Stimulated activated CD4-positive, alpha-beta T cell treated with anti-CD3 and anti-CD28 coated beads, Interleukin-1b, Interleukin-23, amount 100 ng/mL, for 1 hour (primary cell): ENCODE measurements at places on chromosomes 16 and 17.

GRCh38 chr16:2881783-2882649 lies 999 bp upstream of the FLYWCH2 start:
- no peak for DNase-seq

DNA sequence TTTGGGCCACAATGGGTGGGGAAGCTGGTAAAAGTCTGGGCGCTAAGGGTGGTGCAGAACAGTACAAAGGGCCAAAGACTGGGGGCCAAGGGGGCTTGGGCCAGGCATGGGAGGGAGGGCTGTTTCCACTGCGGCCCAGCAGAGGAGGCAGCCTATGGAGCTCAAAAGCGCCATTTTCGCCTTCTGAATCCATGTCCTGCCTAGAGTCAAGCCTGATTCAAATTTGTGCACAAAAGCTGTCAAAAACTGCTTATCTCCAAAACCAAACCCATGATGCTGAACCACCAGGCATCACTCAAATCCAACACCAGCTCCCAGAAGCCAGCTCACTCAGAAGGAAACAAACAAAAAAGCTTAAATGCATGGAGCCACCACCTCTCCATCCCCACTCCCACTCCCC lies 16.0 kb downstream of the COG7 start:
- no peak for DNase-seq

GRCh38 chr16:20726661-20727060 lies 15.0 kb downstream of the THUMPD1 start:
- DNase-seq: no peak

- no peak for DNase-seq
Measured at GRCh38 chr16:89880477-89881367, 7.3 kb downstream of the TCF25 start.

GRCh38 chr17:29623283-29623647 lies 553 bp upstream of the CORO6 start:
- DNase-seq: no peak

DNA sequence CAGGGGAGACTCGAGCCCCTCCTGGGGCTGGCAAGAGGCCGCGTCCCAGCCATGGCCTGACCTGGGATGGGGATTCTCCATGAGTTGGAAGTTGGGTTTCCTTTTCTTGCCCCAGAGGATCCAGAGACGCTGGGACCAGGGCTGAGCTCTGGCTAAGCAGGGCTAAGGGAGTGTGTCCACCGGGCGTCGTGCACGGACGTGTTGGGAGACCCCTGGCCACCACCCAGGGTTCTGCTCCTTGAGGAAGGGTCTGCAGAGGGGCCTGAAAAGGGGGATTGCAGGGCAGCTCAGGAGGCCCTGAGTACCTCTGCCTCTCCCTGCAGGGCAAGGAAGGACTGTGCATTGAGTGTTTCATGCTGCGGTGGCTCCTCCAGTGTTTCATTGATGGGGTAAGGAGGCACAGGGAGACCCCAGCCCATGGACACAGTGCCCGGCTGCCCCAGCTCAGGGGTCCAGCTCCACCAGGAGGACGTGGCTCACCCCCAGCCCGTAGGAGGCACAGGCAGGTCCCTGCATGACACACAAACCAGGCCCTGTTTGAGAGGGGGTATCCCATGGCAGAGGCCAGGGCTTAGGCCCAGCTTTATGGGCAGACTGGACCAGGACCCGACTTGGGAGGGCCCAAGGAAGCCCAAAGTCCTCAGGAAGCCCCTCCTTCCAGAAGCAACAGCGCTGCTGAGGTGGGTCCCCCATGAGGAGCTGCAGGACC lies 47.5 kb downstream of the USP22 start:
- DNase-seq: no peak

- no peak for DNase-seq
Measured at GRCh38 chr17:1222321-1222720, 42.5 kb upstream of the ABR start.

GRCh38 chr16:10606607-10607006 lies 26.2 kb upstream of the EMP2 start:
- no peak for DNase-seq

DNA sequence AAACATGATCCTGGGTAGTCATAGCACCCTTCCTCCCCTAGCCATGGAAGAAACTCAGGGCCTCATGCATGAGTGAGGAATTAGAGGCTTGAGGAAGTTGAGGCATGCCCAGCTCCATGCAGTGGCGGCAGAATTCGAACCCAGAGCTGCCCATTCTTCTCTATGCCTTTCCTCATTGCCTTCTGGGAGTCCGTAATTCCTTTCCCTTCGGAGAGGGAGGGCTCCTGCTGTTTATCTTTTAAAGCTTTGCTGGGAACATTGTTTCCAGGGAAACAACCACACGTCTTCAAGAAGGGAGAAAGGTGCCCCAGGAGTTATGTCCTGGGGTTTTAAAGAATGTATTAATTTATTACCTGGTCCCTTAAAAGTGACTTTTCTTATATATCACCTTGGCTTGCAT lies 8.5 kb downstream of the CRISPLD2 start:
- DNase-seq: no peak

- no peak for DNase-seq
Measured at GRCh38 chr16:84667600-84668309, 19.4 kb downstream of the KLHL36 start.

DNA sequence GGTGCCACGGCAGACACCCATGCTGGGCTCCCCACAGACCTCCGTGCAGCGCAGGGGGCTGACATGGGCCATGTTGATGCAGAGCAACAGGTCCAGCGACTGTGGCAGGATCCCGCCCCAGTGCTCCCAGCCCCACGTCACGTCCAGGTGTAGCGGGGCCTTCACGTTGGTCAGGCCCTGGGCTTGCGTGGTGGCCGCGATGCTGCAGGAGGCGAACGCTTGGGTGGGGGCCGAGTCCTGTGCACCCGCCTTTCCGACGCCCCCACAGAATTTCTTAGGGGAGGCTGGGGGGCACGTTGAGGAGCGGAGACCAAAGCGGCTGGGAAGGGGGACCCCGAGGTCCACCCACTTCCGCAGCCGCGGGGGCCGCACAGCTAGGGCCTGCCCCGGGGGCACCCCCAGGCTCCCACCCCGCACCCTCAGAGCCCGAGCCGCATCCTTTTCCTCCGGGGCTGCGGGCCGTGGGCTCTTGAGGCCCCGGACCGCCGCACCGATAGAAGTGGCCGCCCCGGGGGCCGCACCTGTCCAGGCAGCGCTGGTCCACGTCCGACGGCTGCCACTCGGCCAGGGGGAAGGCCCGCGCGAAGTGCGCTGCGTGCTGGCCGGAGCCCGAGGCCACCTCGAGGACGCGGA lies 416 bp downstream of the METTL26 start:
- DNase-seq: no peak

DNA sequence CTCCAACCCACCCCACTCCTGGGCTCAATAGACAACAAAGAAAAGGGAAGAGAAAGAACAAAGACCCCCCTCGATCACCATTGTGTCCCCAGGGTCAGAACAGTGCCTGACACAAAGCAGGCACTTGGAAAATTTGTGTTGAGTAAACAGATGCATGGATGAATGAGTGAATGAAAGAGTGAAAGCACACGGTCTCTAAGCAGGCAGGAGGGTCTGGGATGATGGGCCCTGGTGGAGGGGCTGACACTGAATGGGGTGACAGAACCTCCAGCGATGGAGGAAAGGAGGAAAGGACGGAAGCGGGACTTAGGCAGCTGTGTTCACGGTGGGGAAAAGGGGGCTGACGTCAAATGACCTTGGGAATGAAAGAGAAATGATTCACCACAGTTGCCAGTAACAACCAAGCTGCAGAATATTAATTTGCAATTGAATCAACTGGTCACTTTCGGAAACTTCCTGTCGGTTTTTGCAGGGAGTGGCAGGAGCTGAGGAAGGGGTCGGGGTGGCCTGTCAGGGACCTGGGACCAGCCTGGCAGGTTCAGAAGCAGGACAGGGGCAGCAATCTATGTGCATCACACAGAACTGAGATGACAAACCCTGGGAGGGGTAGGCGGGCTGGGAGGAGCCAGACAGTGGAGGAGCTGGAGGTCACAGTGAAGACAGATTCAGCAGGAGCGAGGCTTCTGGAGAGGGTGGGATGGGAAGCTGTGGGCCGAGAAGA lies 6.7 kb upstream of the GAST start:
- no peak for DNase-seq

DNA sequence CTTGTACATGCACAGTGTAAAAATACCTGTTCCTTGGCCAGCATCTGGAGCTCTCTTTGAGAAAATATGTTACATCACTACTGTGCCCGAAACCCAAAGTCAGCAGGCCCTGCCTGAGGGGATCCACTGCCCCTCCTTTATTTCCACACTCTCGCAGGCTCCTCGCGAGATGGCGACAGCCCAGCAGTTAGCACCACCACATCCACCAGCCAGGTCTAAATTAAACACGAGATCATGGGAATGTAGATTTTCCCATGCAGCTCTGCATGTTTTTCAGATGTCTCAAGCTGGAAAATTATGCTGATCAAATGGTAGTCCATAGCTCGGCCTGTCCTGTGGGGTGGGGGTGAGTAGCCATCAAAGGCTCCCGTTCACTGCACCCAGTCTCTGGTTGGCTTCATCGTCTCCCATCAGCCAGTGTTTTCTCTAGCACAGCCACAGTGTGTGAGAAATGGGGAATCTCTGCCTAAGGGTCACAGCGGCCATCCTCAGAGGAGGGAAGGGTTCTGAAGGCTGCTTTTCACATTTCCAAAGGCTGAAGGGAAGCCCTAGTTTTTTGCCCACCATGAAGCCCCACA lies 34.7 kb downstream of the EPN2 start:
- no peak for DNase-seq

- DNase-seq: no peak
Measured at GRCh38 chr17:83203073-83203471, 123.7 kb downstream of the METRNL start.
